Right lobe of liver (tissue), 6 donors: ENCODE measurements at places on chromosomes 13 and 19. TPM values are rescaled to one million over a fixed set of nuclear protein-coding genes. Genes with fewer than 3 reads are reported as not detected.

The CAPN12 gene
- 2.2 TPM for total RNA-seq

The RGL3 gene
- total RNA-seq = 6.7 TPM

The ZNF729 gene
- not detected for total RNA-seq

The ZNF28 gene
- total RNA-seq = 2.6 TPM

The CGB2 gene
- total RNA-seq = not detected
